DMS53 (cell line): ENCODE measurements at places on chromosomes 5 and 9.

DNA sequence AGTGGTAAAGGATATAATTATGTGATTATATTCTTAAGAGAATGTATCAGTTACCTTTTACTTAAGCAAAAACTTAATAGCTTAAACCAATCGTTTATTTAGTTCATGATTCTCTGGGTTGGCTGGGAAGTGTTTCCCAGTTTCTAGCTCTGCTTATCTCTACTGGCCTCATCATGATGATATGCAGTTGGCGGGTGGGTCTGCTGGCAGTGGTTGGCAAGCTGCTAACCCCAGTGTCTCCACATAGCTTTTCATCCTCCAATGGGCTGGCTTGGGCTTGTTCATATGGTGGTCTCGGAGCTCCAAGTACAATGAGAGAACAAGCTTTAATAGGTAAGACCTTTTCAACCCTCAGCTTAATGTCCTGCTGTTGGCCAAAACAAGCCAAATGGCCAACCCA is 43.8 kb downstream of the ABLIM3 start:
- no peak for DNase-seq

GRCh38 chr5:172410662-172411483 is 43.5 kb downstream of the SH3PXD2B start:
- no peak for DNase-seq

- no peak for DNase-seq
Observed at GRCh38 chr9:38393128-38393796, 760 bp downstream of the ALDH1B1 start.

DNA sequence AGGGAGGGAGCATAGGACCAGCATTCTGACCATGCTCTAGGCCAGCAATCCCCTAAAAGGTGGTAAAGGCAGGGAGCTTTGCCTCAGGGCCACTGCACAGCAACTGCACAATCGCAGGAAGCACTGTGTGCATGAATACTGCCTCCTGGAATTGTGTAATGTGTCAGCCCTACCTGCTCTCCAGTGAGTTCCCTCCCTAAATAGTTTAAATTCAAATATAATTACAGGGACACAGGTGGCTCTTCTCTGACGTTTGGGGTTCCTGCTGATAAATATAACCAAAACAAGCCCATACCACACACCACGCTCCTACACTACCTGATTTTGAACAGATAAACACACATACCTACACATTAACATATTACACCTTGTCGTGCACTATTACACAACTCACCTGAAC is 9.0 kb downstream of the BAG1 start:
- DNase-seq: no peak

- no peak for DNase-seq
Observed at GRCh38 chr5:142831009-142831383, 60.8 kb downstream of the ARHGAP26 start.
